GM12891 (cell line): ENCODE measurements at places on chromosomes 5 and 9.

- no peak for DNase-seq
These were observed 44.9 kb downstream of the APBA1 start for GRCh38 chr9:69627281-69627680.

GRCh38 chr9:7297521-7297920 is 502.1 kb downstream of the DMAC1 start:
- DNase-seq: no peak

- no peak for DNase-seq
These were observed 216.8 kb upstream of the OTULINL start for GRCh38 chr5:14364576-14365472.

DNA sequence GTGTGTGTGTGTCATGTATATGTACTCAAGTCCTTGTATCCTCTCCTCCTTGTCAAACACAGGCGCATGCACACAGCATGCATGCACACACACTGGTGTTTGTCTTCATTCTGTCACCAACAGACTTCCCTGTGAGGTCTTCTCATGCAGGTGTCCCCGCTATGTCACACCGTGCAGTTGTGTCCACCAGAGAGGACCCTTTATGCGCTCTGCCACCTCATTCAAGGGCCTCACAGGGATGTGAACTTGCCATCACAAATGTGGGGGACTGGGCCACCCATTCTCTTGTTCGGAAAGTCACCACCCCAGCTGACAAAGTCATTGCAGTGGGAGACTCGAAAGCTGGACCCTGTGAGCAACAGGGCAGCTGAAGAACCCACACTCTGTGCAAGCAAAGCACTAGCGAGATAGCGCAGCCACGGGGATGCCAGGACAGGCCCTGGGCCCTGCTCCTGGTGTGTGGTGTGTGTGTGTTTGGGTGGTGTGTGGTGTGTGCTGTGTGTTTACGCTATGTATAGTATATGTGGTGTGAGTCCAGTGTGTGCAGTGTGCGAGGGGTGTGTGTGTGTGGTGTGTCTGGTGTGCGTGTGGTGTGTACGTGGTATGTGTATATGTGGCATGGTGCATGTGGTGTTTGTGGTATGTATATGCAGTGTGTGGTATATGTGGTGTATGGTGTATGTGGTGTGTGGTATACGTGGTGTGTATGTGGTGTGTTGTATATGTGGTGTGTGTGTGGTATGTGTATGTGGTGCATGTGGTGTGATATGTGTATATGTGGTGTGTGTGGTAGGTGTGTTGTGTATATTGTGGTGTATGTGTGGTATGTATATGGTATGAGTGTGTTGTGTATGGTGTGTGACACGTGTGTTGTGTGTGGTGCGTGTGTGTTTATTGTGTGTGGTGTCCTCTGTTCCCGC is 30.9 kb upstream of the NXNL2 start:
- no peak for DNase-seq

DNA sequence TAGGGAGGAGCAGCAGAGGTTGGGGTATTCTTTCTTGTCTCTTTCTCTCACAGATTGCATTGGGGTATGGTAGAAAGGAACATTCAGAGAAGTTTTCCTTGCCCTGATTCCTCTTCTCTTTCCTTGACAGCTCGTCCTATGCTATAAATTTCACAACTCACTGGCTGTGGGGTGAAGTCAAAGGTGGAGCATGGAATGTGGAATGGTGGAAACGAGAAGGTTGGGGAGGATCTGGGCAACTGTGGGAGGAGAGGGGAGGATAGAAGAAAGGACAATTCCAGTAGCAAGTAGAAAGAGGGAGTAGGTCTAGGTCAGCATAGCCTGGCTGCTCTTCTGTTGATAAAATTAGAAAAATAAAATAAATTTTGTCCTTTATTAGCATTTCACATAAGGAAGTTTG is 39.0 kb upstream of the POC5 start:
- DNase-seq: no peak

- no peak for DNase-seq
These were observed 77.0 kb upstream of the PITX1 start for GRCh38 chr5:135110785-135111596.

DNA sequence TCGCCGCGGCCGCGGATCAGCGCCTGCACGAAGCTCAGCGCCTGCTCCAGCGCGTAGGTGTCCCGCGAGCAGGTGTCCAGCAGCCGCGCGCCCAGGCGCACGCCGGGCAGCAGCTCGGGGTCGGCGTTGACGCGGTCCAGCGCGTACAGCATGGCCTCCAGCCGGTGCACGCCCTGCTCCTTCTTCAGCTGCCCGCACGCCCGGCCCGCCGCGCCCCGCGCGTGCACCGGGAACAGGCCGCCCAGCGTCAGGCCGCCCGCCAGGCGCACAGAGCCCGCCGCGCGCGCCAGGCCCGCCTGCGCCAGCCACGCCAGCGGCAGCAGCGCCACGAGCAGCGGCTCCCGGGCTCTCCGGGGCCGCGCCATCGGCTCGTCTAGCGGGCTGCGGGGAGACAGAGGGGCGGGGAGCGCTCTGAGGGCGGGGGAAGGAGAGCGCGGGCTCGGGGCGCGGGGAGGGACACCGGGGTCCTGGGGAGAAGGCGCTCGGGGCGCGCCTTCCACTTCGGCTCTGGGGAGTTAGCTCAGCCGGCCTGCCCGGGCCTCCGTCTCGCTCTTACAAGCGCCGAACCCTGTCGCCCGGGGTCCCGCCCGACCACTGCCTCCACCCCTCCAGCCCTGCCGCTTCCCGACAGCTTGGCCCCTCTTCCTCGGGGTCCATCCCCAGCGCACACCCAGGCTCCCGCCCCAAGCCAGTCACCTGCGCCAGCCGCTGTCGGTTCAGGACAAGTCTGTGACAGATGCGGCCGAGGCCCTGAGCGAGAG is at the start of gene GRM6:
TSS of gene GRM6 (minus strand) at position 741 of the 761 bp plus-strand sequence. CDS start at position 365, 376 bp downstream.
- DNase-seq: no peak

DNA sequence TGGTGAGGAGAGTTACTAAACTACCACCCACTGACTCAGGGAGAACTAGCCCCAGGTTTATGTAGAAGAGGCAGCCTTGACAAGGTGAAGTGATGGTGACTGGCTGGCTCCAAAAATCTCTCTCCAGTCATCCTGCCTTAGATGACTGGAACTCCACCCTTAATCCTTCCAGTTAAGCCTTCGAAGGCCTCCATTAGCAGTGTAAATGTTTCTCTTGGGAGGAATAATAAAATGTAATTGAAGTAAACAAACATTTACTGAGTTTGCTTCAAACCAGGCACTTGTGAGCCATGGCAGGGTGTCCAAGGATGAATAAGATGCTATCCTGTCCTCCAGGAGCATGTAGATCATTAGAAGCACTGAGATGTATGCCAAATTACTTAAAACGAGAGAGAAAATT is 35.5 kb downstream of the ASTN2 start:
- no peak for DNase-seq

- DNase-seq: no peak
These were observed 1.0 kb downstream of the NUDCD2 start for GRCh38 chr5:163458778-163459385.

- DNase-seq: no peak
These were observed 50.4 kb downstream of the RASGRF2 start for GRCh38 chr5:81010336-81011169.

DNA sequence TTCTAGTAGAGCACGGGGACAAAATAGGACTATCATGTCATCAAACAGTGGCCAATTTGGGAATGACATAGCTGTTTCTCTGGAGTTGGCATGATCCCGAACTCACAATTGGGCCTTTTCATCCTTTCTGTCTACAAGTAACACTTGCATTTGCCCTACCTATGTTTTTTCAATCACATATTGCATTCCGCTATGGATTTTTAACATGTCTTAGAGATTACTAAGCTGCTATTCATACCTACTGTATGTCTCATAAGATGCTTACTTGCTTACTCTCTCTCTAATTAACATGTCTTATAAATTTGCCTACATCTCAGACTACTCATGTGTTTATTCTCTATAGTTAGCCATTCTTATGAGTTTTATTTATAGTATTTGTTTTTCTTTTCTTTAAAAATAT is 341.2 kb upstream of the CTNND2 start:
- DNase-seq: no peak

GRCh38 chr9:131579789-131580211 is 34.5 kb downstream of the PRRT1B start:
- DNase-seq: no peak

GRCh38 chr5:103867857-103868598 is 305.4 kb upstream of the NUDT12 start:
- DNase-seq: no peak

GRCh38 chr9:109238655-109239054 is 71.6 kb upstream of the FRRS1L start:
- no peak for DNase-seq

DNA sequence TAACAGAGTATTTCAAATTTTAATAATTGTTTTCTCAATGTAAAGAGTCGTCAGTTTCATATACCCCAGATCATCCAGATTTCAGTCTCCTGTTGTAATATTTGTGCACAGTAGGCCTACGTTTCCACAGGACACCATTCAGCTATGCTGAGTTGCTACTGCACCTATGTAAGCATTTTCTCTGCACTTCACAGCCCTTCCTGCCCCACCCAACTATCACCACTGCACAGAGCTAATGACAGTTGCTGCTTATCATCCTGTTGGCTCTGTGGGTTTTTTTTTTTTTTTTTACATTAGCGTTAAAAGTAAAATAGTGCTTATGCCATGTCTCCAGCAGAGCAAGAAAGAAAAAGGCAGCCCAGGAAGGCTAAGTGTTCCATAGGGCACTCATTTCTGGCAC is 5.9 kb upstream of the PRKACG start:
- DNase-seq: no peak

GRCh38 chr9:5617749-5618148 is 11.2 kb upstream of the RIC1 start:
- no peak for DNase-seq

DNA sequence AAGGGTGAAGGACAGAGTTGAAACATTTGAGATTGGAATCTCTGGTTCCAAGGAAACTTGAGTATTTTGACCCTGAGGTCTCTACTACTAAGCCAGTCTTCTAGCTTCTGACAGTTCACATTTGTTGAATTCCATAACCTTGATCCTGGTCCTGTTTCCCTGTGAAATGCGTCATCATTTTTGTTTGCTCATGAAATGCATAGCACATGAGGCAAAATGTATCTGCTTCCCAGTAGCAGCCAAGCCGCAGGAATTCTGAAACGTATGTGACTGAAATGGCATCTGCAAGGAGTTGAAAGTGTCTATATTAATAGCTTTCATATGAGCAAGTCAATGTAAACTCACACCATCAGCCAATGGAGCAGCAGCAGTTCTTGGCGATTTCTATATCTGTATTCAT is 307.9 kb downstream of the CSNK1G3 start:
- DNase-seq: no peak

DNA sequence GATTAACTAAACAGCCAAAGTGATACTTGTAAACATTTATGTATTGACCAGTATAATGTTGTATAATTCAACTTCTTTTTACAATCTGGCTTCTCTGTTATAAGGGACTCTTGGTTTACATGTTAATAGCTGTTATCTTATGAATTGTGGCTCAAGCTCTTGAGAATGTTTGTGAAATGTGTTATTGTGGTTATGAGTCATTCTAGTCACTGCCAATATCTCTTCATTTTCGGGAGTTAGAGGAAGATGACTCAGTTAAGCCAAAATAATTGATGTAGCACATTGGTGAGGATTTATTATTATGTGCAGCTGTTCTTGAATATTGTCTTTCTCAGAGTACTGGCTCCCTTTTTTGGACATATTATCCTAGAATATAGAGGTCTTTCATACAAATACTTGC is 655.2 kb upstream of the RIOK2 start:
- DNase-seq: no peak

- no peak for DNase-seq
These were observed 6.2 kb upstream of the CEP120 start for GRCh38 chr5:123429221-123429954.

DNA sequence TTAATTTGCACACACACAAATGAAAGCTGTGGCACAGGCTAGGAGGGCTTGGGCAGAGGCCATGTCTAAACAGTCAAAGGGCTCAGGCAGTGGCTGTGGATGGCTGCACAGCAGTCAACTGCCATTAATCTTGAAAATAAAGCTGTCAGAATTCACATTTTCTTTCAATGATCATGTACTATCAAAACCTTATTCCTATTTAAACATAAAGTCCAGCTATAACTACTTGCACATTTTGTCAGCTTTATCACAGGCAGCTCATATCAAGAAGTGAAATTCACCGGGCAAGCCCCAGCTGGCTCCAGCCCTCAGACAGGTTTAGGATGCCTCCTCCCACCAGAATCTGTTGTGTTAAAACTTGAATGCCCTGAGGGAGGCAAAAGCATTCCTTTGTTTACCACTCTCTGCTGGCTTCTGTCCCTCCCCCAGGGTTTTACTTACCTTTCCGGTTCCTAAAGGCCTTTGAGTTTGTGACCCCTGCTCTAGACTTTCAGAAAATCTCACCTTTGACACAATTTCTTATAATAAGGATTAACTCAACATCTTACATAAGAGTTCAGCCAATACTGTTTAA is 54.9 kb upstream of the GRAMD2B start:
- DNase-seq: no peak

GRCh38 chr5:75366787-75367186 is 29.8 kb downstream of the HMGCR start:
- DNase-seq: no peak

DNA sequence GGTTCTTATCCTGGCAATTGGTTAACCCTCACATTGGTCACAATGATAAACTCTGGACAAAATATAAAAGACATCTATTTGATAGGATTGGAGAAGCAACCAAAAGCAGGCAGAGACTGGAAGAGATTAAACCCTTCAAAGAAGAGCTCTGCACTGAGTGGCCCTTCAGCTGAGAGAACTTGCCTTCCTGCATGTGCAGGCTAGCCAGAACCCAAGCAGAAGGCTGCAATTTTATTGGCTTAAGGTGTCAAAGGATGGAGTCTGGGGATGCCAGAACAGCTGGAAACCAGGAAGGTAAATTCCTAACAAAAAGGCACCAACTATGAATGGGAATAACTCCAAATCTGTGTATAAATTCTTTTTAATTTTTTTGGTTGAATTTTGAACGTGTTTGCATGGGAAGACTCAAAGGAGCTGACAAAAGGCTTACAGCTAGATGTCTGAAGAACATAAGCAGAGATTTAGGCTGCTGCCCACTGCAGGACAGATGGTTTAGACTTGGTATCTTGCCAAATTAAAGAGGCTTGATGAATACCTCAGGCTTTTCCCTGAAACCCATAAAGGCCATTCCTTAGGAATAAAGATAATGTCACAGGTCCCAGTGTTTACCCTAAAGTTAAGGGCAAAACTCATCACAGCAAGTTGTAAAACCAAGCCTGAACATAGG is 66.3 kb downstream of the NR2F1 start:
- no peak for DNase-seq

DNA sequence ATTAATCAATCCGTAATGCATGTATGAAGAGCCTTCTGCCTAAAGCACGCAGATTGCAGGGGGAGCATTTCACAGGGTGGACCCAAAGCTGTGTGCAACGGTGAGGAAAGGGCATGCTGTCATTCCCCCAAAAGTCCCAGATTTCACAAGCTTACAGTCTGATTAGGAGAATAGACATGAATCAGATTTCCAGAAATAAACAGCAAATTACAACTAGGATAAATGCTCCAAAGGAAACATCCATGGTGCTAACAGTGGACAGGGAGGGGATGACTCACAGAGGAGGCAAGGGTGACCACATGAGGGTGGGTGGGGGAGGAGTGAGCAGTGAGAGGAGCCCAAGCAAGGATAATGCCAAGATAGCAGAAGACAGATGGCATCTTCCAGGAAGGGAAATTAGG is 258.4 kb upstream of the TAS2R1 start:
- no peak for DNase-seq
